ENCODE measurements at places on chromosomes 5 and 9.
A peak's percentile ranks its signal among the peaks of the same experiment; 100 is the strongest.

- DNase-seq, result peak; percentile 41
These were observed 2.6 kb downstream of the NKD2 start for GRCh38 chr5:1011226-1011631.

DNA sequence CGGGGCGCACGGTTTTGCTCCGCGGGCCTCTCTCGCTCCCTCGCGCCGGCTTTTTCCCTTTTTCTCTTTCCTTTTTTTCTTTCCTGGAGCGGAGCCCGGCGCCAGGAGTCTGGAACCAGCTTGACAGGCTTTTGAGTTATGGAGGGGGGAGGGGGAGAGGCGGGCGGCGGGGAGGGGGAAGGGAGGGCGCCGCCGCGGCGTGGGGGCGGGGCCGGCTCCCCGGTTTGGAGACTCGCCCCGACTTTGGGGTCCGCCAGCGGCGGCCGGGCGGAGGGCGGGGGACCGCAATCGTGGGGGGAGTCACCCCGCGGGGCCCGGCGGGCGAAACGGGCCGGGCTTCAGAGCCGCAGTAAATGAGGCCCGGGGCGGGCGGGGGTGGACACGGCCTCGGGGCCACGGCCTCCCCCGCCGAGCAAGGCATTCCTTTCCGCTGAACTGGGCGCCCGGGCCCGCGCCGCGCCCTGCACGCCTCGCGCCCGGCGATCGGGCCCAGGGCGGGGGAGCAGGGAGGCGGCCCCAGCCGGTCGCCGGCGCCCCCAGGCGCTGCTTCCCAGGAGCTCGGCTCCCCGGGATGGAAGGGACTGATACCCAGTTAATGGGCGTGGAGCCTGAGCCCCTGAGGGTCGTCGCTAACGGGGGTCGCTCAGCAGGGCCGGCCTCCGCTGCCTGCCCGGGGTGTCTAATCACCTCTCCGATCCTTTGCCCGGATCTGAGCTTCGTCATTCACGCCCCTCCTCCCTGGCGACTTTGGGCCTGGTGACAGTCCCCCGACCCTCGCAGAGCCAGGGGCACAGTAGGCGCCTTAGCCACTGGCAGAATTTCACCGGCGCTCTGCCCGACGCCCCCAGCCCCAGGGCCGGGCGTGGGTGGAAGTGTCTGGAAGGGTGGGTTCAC, 138.1 kb downstream of the C9orf50 start:
- peak; percentile 93 for DNase-seq

DNA sequence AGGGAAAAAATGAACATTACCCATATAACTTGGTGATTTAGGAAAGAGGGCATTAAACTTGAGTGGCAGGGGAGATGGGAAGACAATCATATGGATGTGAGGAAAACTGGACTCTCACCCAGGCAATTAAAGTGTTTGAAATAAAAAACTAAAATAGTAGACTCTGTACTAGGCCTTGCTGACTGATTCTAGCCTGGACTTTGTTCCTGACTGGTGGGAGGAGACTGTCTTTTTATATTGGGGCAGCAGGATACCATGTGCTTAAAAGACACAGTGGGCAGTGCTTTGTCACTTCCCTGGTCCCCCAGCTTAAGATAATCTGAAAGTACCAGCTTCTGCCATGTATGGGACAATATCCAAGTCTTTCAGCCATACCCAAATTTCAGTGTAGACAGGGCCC, 107.0 kb downstream of the ACTL7B start:
- DNase-seq, result no peak

- no peak for DNase-seq
These were observed 1.3 kb downstream of the MINAR2 start for GRCh38 chr5:129748913-129749880.

- DNase-seq, result no peak
These were observed 52.4 kb downstream of the NREP start for GRCh38 chr5:111704452-111705085.

- peak; percentile 29 for DNase-seq
These were observed 183.5 kb downstream of the SNX18 start for GRCh38 chr5:54700986-54701578.

- DNase-seq, result no peak
These were observed 235.5 kb downstream of the FANCC start for GRCh38 chr9:95081998-95082397.

GRCh38 chr5:148309019-148309418, 3.2 kb upstream of the SPINK7 start:
- no peak for DNase-seq

- DNase-seq, result no peak
These were observed 72.0 kb downstream of the PIK3R1 start for GRCh38 chr5:68287631-68287975.

- DNase-seq, result no peak
These were observed 63.7 kb downstream of the MCTP1 start for GRCh38 chr5:95221234-95221633.

GRCh38 chr5:97209343-97209742, 26.3 kb upstream of the RIOK2 start:
- no peak for DNase-seq

DNA sequence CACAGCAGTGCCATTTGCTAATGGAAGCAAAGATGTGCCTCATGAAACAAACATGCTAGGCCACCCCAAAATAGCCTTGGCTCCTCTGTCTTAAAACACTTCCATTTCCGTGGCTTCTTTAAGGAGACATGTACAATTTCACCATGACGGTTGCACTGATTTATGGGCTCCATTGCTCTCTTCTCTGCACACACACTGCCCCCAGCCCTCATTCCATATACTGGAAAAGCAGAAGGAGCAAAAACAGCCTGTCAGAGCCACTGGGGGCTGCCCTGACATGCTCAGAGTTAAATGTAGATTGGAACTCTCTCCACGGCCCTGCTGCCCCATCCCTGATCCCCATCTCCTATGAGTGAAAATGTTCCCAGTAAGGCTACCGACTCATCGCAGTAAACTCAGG, 114.8 kb downstream of the ROR2 start:
- DNase-seq, result no peak

DNA sequence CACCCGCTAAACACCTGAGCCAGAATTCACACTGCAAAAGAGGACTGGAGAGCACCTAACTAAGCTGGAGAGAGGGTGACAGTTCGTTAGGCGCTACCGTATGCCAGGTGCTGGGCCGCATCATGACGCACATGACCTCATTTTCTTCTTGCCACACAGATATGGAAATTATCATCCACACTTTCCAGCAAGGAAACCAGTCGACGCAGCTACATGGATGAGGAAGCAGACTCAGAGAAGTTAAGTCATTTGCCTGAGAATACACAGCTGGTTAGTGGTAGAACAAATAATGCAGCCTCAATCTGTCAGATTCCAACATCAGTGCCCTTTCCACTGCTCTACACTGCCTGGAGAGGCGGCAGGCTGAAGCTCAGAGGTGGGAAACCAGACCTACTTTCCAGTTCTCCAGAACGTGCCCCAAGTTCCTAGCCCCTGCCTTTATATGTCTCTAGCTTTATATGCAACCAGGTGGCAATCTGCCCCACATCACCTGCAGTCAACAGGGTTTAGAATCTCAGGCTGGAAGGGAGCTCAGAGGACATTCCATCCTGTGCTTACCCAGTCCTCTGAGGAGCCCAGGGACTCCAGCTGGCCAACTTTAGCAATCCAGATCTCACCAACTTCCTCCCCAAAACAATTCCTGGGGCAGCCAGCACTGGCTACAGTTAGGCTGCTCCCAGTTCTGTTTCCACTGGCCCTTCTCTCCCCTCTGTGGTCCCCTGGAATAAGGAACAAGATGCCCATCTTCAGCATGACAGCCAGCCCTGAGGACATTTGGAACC, 8.8 kb downstream of the TNIP1 start:
- DNase-seq, result no peak

DNA sequence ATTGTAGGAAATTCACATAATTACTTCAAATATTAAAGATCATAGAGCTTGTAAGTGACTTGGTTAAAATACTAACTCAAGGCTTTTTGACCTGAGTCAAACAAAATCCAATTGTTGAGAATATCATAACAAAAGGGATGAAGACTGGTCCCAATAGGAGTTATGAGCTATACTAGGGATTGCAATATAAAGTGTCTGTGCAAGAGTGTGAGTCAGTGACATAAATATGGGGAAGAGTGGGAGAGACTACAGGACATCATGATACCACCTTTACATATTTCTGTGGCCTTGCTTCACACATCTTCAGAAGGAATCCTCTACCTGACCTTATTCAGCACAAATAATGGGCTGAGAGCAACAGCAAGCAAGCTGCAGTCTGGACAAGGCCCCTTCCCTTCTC, 180.9 kb upstream of the SLC24A2 start:
- DNase-seq, result no peak

DNA sequence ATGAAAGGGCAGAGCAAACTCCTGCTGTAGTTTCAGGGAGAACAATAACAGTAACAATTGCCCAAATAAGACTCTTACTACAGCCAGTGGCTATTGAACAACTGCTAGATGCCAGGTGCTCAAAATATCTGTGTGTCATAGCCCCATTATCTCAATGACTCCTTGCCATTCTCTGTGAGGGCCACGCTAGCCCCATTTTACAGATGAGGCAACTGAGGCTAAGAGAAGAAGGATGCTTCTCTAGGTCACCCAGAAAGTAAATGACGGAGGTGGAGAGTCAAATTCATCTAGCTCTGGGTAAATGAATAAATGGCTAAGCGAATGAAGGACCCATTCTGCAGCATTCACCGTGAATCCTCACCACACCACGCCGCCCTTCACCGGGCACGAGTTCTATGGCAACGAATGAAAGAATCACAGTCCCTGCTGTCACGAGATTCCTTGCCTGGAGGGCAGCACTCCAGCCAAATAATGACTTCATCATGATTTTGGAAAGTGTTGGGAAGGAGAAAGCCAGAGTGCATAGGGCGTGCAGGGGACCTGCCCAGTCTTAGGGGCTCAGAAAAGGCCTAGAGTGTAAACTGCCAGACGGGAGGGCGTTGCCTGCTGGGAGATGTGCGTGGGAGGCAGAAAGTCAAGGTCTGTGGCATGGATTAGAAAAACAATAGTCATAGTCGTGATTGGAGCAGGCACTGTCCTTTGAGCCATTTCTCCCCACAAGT, 147.2 kb downstream of the C9orf50 start:
- no peak for DNase-seq

- peak; percentile 96 for DNase-seq
These were observed at the start of gene UGCG for GRCh38 chr9:111895996-111896941. TSS of gene UGCG (plus strand) at chr9:111896814. CDS start at chr9:111897216, 402 bp downstream.

- no peak for DNase-seq
These were observed 6.8 kb downstream of the TTC39B start for GRCh38 chr9:15300218-15300617.

- DNase-seq, result no peak
These were observed 32.0 kb upstream of the GTF2H2C start for GRCh38 chr5:69528035-69528434.

- DNase-seq, result peak; percentile 91
These were observed 38.6 kb upstream of the CEMIP2 start for GRCh38 chr9:71806901-71807307.

DNA sequence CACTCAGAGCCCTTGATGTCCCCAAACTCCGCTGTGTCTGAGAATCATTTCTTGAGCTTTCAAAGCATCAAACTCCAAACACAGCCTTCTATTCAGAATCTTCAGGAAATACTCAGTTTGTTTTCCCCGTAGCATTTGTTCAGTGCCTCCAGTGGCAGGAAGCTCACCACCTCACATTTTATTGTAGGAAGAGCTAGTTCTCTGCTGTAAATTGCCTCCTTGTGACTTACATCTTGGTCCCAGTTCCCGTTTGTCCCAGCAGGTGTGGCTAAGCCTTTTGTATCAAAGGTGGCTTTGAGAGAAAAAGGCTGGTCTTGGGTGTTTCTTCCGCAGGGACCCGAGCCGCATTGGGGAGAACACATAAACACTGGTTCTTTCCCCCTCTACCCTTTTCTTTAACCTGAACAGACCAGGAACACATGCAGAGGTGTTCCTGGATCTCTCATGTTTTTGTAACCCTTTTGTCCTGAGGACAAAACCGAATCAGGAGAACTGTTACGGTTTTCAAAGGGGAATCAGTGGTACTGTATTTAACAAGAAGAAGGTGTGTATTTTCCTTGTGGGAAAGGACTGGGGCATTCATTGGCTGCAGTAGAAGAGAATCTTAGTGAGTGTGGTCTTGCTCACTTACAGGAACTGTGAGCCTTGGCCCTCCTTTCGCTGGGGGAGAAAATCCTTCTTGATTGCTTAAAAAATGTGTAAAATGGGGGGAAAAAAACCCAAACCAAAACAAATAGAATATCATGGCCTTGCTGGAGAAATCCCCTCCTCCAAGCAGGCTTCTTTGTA, 1.9 kb downstream of the OSMR start:
- no peak for DNase-seq

GRCh38 chr9:16289639-16290038, 580.8 kb downstream of the BNC2 start:
- no peak for DNase-seq

DNA sequence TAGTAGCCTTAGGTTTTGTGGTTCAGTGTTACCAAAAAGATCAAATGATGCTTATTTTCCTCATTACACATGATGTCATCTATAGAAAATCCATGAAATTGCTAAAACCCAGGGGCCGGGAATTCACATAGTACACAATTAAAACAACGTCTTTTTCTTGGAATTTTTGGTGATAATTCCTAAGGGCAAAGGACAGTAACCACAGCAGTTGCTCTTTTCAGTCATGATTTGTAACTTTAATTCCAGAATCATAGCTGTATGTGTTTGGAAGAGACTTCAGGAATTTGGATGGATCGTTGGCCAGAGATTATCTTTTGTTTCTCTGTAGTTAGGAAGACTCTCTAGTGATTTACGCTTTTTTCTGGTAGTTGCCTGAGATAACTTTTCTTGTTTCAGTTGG, 748.7 kb downstream of the TLE4 start:
- no peak for DNase-seq

- DNase-seq, result no peak
These were observed 84.0 kb downstream of the RAB3C start for GRCh38 chr5:58666598-58667581.

DNA sequence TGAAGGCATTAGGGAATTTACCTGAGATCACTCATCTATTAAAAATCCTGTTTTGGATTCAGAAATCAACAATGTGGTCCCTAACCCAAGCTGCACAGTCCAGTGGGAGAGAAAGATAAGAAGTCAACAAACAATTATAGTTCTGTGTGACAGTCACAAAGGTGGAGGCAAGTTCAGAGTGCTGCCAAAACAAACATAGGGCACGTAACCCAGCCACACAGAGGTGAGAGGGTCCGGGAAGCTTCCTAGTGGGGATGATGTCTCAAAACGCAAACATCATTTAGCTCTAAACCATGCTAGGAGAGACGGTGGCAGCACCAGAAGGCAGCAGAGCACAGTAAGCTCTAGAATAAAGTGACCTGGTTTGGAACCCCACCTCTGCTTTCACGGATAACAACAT, 158.9 kb downstream of the MAPKAP1 start:
- DNase-seq, result no peak

GRCh38 chr9:93267681-93268505, 84.0 kb downstream of the WNK2 start:
- DNase-seq, result no peak

- DNase-seq, result no peak
These were observed 29.9 kb downstream of the SKP1 start for GRCh38 chr5:134146651-134147518.

DNA sequence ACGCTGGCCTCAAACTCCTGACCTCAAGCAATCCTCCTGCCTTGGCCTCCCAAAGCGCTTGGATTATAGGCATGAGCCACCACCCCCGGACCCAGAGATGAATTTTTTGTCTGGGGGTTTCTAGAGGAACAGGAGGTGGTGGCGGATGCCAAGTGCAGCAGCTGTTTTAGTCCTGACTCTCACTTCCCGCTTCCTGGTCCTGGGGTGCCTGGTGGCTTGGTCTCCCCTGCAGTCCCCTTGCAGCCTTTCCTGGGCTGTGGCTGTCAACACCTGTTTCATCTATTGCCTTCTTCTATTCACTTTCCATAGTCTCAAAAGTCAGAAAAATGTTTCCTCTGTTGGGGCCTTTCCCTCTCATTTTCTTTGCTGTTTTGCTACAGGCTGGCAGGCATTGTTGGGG, 6.5 kb upstream of the NHP2 start:
- DNase-seq, result no peak
